ENCODE measurements at places on chromosomes 3 and 15. TPM values are rescaled to one million over a fixed set of nuclear protein-coding genes. Genes with fewer than 3 reads are reported as not detected.

The SAMD7 gene
- total RNA-seq, result not detected

- peaks cover 47% of the 10 kb centered on the region for H3K4me1 ChIP-seq
- H3K36me3 ChIP-seq, result no peaks in the 10 kb centered on the region
- no peak overlapping the region for H3K4me3 ChIP-seq
- H3K27me3 ChIP-seq, result no peaks in the 10 kb centered on the region
Measured at GRCh38 chr15:51844747-51845426, 15.4 kb downstream of the TMOD3 start.

The ARRDC4 gene
- total RNA-seq, result 42.4 TPM

DNA sequence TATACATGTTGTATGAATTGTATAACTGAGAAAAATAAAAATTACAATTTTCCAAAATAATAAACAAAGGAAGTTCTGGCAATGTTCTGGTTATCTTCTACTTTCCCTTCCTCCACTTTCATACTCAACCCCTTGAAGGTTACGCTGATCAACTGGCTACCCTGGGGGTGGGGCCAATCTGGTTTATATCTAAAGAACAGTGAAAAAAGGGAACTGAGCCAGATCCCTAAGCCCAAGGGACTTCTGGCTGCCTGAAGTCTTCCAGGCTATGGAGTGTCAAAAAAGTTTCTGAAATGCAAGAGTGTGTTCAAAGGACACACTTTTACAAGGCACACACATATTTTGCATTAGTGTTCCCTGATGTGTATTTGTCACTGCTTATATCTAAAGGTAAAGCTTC is 591.9 kb downstream of the ROBO1 start:
- H3K27ac ChIP-seq, result no peak overlapping the region
- no peaks in the 10 kb centered on the region for H3K36me3 ChIP-seq
- H3K4me1 ChIP-seq, result no peaks in the 10 kb centered on the region

GRCh38 chr3:128143496-128143895 is 9.8 kb upstream of the EEFSEC start:
- peaks cover 5% of the 10 kb centered on the region for H3K27me3 ChIP-seq
- no peaks in the 10 kb centered on the region for H3K4me1 ChIP-seq
- H3K36me3 ChIP-seq, result no peaks in the 10 kb centered on the region

- no peaks in the 10 kb centered on the region for H3K27me3 ChIP-seq
- H3K4me1 ChIP-seq, result no peaks in the 10 kb centered on the region
- no peak overlapping the region for H3K4me3 ChIP-seq
- no peaks in the 10 kb centered on the region for H3K36me3 ChIP-seq
- no peak overlapping the region for H3K27ac ChIP-seq
Measured at GRCh38 chr3:1587426-1587825, 494.6 kb downstream of the CNTN6 start.
